Stimulated activated CD8-positive, alpha-beta memory T cell treated with anti-CD3 and anti-CD28 coated beads, Interleukin-4, amount 100 ng/mL, for 48 hours (primary cell): ENCODE measurements at places on chromosomes 7 and 10.

GRCh38 chr7:31419505-31420055 is 79.1 kb upstream of the NEUROD6 start:
- DNase-seq, result no peak

GRCh38 chr7:23334482-23335056 is 35.4 kb downstream of the MALSU1 start:
- DNase-seq, result no peak

GRCh38 chr10:97644936-97645335 is 4.5 kb downstream of the PI4K2A start:
- no peak for DNase-seq

DNA sequence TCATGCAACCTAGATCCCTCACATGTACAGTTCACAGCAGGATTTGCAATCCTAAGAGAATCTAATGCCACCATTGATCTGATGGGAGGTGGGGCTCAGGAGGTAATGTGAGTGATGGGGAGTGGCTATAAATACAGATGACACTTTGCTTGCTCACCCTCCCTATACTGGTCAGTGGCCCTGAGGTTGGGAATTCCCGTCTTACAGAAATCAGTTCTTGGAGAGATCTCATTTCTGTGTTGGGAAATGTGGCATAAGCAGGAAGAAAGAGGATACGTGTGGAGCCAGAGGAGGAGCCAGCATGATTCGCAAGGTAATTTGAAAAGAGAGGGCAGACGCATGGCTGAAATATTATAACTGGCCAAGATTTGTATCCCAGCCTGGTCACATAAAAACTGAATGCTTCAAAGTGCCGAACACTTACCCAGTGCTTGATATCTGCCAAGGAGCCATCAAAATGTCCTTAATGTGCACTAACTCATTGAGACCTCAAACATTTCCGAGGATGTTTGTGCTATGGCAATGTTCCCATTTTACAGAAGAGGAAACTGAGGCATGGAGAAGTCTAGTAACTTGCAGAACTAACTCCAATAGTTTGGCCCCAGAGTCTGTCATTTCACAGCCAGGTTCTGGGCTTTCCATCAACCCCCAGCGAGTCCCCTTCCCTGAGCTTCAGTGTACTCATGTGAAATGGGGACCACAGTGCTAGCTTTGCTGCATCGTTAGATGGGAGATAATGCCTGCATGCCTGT is 5.5 kb upstream of the IKZF1 start:
- no peak for DNase-seq

DNA sequence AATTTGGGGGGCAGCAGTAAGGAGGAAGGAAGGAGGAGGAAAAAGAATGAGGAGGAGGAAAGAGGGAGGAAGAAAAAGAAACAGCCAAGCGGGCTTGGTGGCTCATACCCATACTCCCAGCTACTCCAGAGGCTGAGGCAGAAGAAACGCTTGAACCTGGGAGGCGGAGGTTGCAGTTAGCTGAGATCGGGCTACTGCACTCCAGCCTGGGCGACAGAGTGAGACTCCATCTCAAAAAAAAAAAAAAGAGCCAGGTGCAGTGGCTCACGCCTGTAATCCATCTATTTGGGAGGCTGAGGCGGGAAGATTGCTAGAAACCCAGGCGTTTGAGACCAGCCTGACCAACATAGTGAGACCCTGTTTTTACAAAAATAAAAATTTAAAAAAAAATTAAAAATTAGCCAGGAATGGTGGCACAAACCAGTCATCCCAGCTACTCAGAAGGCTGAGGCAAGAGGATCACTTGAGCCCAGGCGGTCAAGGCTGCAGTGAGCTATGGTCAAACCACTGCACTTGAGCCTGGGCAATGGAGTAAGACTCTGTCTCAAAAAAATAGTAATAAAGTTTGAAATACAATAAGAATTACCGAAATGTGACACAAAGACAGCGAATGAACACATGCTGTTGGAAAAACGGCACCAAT is 14.1 kb upstream of the CRCP start:
- no peak for DNase-seq

- no peak for DNase-seq
Measured at GRCh38 chr10:133309720-133310398, 1.1 kb downstream of the ZNF511 start.

GRCh38 chr10:45058580-45058979 is 57.9 kb downstream of the ZNF22 start:
- DNase-seq, result no peak

DNA sequence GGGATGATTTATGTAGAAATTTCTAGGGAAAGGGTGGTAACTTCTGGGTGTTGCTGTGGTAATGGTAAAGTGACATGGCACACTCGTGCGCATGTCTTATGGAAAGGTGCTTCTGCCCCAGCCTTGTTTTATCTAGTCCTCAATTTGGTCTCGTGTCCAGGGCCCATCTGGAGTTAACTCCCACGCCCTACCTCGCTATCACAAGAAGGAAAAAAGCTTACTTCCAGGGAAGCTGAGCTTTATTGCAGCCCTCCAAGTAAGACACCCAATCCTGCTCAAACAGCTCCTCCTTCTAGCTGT is 611.8 kb downstream of the TNS3 start:
- DNase-seq, result no peak

GRCh38 chr7:26593393-26593792 is 271.0 kb downstream of the SKAP2 start:
- no peak for DNase-seq

GRCh38 chr7:73307436-73307835 is 1.2 kb downstream of the NSUN5 start:
- no peak for DNase-seq

- DNase-seq, result peak; percentile 85
Measured at GRCh38 chr10:12348870-12349628, at the start of gene CAMK1D. Gene CAMK1D (plus strand): TSS chr10:12349547.

- DNase-seq, result no peak
Measured at GRCh38 chr10:132515811-132516726, 21.5 kb upstream of the INPP5A start.

GRCh38 chr7:26379711-26380110 is 88.0 kb downstream of the SNX10 start:
- DNase-seq, result no peak

DNA sequence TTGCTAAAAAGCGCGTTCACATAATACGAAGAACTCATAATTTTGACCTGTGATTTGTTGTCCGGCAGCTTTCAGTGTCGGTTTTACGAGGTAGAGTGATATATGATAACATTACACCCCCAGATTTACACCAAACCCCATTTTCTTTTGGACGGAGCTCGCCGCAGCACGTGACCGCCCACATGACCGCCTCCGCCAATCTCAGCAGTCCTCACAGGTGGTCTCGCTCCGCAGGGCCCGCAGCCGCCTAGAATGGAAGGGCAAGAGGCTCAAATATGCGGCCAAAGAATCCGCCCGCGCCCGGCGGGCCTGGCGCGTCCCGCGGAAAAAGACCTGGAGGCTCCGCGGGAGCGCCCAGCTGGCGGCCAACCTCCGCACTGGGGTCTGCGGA is at the start of gene HOXA7:
TSS of gene HOXA7 (minus strand) at position 168 of the 391 bp plus-strand sequence. CDS start at position 38, 130 bp downstream.
- DNase-seq, result no peak

DNA sequence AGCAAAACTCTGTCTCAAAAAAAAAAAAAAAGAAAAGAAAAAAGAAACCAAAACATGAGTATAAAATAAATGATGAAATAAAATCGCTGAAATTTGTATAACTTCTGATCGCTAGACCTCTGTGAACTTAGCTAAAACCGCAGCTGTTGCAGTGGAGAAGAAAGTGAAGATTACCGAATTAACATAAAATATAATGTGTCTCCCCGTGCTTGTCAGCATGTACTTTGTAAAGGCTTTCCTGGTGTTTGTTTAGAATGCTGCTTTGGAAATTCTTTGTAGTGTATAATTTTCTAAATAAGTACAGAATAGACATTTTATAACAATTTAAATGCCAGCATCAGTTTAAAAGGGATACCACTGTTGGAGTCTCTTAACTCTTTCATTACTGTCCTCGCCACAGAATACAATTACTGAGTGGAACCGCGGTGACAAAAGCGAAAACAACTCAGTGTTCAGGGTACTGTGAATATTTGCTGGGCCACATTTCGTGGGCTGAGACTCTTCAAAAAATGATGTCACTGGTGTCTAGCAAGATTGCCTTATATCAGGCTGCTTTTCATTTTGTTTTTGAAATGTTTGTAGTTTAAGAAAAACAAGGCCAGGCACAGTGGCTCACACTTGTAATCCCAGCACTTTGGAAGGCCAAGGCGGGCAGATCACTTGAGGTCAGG is 167.7 kb downstream of the NSUN6 start:
- DNase-seq, result no peak

DNA sequence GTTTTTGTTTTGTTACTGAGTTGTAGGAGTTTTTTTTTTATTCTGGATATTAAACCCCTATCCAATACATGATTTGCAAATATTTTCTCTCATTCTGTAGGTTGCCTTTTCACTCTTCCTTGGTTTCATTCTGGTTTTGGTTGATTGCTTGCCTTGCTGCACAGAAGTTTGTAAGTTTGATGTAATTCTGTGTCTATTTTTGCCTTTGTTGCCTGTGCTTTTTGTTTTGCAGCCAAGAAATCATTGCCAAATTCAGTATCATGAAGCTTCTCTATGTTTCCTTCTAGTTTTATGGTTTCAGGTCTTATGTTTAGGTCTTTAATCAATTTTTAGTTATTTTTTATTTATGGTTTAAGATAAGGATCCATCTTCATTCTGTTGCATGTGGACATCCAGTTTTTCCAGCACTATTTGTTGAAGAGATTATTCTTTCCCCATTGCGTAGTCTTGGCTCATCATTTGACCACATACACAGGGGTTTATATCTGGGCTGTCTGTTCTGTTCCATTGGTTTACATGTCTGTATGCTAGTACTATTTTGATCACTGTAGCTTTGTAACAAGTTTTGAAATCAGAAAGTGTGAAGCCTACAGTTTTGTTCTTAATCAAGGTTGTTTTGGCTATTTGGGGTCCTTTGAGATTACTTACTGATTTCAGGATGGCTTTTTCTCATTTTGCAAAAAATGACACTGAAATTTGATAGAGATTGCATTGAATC is 26.4 kb downstream of the BMPR1A start:
- DNase-seq, result no peak

- DNase-seq, result peak; percentile 91
Measured at GRCh38 chr7:27196287-27196767, 3.6 kb downstream of the HOXA13 start.

GRCh38 chr10:125979976-125980375 is 83.6 kb downstream of the FANK1 start:
- no peak for DNase-seq

DNA sequence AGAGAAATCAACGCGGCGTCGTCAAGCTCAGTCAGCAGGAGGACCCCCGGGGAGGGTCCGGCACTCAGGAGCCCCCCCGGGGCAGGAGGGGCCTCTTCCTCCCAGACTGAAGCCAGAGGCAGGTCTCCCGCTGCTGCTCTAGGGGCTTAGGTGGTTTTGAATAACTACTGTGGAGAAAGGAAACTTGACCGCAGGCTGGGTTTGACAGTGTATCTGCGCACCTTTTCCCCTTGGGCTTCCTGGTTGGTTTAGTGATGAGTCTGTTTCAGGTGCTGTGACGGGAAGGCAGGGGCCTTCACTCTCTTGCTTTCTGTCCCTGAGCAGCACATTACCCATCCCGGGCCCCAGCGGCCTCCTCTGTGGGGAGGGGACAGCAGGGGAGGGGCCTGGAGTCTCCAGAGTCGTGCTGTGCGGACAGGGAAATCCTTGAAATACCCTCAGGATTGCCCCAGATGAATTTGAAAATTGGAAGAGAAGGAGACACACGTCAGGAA is 262.2 kb downstream of the ADARB2 start:
- no peak for DNase-seq

GRCh38 chr10:29734640-29734961 is 99.8 kb upstream of the SVIL start:
- DNase-seq, result no peak

DNA sequence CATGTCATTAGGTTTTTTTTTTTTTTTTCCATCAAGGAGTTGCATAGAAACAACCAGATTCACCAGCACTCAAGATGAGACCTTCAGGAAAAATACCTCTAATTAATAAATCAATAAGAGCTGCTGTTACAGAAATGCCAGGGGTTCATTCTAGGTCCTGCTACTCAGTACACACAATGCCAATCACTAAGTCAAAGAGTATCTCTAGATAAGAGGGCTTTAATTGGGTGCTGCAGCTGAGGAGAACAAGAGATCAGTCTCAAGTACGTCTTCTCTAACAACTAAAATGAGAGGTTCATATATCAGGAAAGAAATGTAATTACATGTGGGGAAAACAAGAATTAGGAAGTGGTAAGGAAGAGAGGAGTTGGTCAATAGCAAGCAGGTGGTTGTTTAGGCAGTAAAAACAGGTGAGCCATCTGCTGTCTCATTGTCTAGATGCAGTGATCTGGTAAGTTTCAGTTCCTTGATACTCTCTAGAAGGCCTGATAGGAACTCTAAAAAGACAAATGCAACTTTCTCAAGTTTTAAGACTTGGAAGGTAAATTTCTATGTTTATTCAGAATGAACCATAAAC is 272.9 kb upstream of the ZWINT start:
- DNase-seq, result no peak

GRCh38 chr7:9937944-9938631 is 1035.6 kb upstream of the PHF14 start:
- DNase-seq, result no peak

GRCh38 chr7:101102026-101102425 is 16.7 kb downstream of the TRIM56 start:
- no peak for DNase-seq

DNA sequence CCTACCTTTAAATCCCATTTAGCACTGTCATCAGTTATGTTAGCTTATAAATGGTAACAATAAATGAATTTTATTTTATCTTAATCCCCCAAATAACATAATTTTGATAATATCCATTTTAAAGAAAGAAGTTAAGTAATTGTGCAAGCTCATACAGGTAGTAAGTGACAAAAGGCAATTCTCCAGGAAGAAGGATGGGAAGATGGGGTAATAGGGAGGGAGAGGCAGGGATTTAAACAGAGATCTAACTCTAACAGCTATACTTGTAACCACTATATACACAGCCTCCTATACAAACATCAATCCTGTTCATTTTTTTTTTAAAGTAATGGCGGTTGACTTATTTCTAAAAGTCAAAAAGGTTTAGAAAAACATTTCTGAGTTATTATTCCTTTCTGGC is 119.4 kb downstream of the SGMS1 start:
- DNase-seq, result no peak

DNA sequence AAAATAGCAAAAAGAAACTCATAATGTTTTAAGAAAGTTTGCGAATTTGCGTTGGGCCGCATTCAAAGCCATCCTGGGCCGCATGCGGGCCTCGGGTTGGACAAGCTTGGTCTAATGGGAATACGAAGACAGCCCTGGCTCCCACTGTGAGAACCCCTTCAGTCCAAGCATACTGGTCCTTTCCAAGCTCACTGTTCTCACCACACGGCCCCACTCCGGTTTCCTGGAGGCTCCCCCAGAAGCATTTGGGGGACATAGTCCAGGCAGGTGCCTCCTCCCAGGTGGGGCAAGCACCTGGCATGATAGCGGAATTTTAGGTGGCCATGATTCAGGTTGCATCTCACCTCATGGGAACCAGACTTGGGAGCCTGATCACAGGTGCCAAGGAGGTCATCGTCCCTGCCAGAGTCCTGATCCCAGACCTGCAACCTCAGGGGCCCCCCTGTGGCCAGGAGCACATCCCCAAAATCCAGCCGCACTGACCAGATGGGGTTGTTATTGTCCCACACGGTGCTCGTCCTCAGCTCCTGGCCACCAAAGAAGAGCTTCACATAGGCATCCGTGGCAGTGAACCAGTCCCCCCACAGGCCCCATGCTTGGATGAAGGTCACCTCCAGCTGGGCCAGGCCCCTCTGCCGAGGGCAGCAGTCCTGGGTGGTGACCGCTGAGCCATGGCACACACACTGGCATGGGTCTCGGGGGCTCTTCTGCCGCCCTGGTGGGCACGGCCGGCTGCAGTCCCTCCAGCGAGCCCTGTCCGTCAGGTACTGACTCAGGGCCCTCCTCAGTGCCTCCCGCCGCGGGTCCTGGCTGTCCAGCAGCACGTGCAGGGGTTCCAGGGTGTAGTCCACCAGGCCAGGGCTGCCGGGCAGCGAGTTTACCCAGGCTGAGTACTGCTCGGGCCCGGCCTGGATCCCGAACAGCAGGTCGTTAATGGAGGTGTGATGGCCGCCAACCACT is 4.4 kb downstream of the PRF1 start:
- peak; percentile 14 for DNase-seq
